ENCODE measurements at places on chromosomes 13 and 19. TPM values are rescaled to one million over a fixed set of nuclear protein-coding genes. Genes with fewer than 3 reads are reported as not detected.

Gene TUBA3C
- total RNA-seq = not detected

Gene LIM2
- total RNA-seq = not detected

Gene ZNF667
- 4.7 TPM for total RNA-seq

Gene SEMA6B
- total RNA-seq = 11.5 TPM

Gene DIAPH3
- total RNA-seq = 3.7 TPM

Gene KLK3
- total RNA-seq = not detected

Gene ZNF546
- total RNA-seq = 7.3 TPM

Gene TPRX1
- not detected for total RNA-seq

Gene DDX39A
- total RNA-seq = 24.5 TPM

Gene LAIR1
- 8.4 TPM for total RNA-seq

Gene NCCRP1
- total RNA-seq = not detected

Gene PSG3
- not detected for total RNA-seq

Gene CGB2
- total RNA-seq = not detected

Gene ATP7B
- total RNA-seq = 6.3 TPM

All from skeletal muscle tissue (tissue), 5 donors.